ENCODE measurements at places on chromosomes 13 and 19.

- H3K27ac ChIP-seq = no peak overlapping the region
- H3K4me1 ChIP-seq = no peaks in the 10 kb centered on the region
- no peaks in the 10 kb centered on the region for H3K36me3 ChIP-seq
Measured at GRCh38 chr13:94664889-94665288, 47.5 kb downstream of the SOX21 start.

DNA sequence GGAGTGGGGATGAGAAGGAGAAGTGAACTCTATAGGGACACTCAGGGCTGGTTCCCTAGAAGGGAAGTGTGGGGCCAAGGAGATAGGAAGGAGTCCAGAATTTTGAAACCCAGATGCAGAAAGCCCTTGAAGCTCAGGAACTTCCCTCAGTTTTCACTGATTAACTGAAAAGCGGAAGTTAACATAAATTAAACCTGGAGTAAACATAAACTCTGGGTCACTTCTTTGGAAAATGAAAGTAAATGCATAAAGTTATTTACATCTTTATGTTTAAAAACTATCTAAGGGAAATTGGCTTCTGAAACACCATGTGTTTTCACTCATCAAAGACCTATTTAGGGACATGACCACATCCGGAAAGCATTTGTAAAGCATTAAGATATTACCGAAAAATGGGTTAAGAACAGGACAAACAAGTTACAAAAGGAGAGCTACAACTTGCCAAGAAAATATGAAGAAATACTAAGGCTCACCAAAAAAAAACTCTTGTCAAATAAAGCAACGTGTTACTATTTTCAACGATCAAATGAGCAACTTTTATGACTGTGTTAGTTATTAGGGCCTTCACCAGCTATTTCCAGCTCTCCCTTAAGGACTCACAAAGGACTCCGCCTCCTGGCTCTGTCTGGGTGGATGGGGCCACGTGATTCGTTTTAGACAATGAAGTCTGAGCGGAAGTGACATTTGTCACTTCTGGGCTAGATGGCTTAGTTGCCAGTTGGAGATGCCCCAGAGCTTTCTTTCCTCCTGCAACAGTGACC, 439.1 kb upstream of the ZNF507 start:
- H3K27me3 ChIP-seq = no peaks in the 10 kb centered on the region
- no peaks in the 10 kb centered on the region for H3K36me3 ChIP-seq
- H3K4me1 ChIP-seq = peaks cover 2% of the 10 kb centered on the region
- DNase-seq = no peak
- H3K4me3 ChIP-seq = no peak overlapping the region

GRCh38 chr13:43139211-43139610, 115.8 kb downstream of the DNAJC15 start:
- no peaks in the 10 kb centered on the region for H3K27me3 ChIP-seq
- no peak for DNase-seq
- H3K36me3 ChIP-seq = no peaks in the 10 kb centered on the region
- H3K27ac ChIP-seq = no peak overlapping the region
- no peak overlapping the region for H3K4me3 ChIP-seq
- H3K4me1 ChIP-seq = no peaks in the 10 kb centered on the region

GRCh38 chr13:93422980-93423543, 196.5 kb downstream of the GPC6 start:
- no peaks in the 10 kb centered on the region for H3K4me1 ChIP-seq
- H3K27me3 ChIP-seq = no peaks in the 10 kb centered on the region
- no peak overlapping the region for H3K27ac ChIP-seq
- DNase-seq = no peak

DNA sequence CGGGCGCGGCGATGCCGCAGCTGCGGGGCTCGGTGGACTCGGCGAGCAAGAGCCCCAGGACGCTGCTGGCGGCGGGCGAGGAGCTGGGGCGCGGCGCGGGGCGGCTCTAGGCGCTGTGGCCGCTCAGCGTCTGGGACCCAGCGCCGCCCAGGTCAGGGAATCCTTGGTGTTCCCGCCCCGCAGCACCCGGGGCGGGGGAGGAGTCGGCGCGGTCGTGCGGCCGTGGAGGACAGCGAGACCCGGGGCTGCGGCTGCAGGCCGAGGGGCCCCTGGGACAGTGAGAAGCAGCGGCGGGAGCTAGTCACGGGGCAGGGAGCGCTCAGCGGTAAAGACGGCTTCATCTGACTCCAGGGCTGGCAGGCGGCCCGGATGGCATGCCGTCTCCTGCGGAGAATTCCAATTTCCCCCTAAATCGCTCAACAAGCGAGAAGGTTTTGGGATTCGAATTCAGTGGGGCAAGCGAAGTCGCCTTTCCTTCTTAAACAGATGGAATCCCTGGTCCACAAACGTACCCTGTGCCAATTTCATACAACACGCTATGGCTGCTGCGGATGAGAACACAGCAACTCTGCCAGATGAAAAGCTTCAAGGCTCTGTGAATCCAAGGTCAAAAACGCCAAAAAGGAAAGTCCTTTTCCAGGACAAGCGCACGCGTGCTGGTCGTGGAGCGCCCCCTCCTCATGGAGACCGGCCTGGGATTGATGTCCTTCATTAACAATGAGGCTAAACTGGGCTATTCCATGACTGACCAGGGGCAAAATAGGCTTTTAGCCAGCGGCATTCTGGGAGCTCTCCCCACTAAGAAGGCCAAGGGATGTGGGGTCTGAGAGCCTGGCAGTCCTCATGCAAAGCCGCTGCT, 4.2 kb upstream of the ZSCAN4 start:
- no peaks in the 10 kb centered on the region for H3K4me1 ChIP-seq
- peak; percentile 71 for DNase-seq
- no peaks in the 10 kb centered on the region for H3K36me3 ChIP-seq
- H3K27ac ChIP-seq = no peak overlapping the region
- H3K27me3 ChIP-seq = no peaks in the 10 kb centered on the region

DNA sequence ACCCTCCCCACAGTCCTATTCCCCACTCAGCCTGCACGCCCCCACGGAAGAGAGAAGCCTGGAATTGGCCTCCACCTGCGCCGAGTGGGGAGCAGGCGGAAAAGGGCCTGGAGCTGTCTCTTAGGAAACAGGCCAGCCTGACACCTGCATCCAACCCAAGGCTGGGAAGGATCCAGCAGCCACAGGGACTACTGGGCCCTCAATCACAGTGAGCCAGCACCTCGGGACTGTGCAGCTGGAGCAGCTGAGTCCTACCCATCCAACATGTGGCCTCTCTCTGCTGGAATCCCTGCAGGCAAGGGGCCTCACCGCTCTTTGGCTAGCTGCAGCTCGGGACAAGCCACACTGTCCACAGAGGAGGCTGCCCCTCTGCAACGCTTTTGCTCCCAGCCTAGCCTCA, 8.3 kb upstream of the EPHX3 start:
- H3K4me3 ChIP-seq = peak overlapping the region; percentile 5
- H3K4me1 ChIP-seq = no peaks in the 10 kb centered on the region
- no peak for DNase-seq
- no peak overlapping the region for H3K27ac ChIP-seq

GRCh38 chr19:51096473-51097165, 11.6 kb downstream of the CTU1 start:
- H3K27me3 ChIP-seq = no peaks in the 10 kb centered on the region
- no peak for DNase-seq
- H3K36me3 ChIP-seq = peaks cover 15% of the 10 kb centered on the region
- no peak overlapping the region for H3K4me3 ChIP-seq
- no peak overlapping the region for H3K27ac ChIP-seq
- no peaks in the 10 kb centered on the region for H3K4me1 ChIP-seq

DNA sequence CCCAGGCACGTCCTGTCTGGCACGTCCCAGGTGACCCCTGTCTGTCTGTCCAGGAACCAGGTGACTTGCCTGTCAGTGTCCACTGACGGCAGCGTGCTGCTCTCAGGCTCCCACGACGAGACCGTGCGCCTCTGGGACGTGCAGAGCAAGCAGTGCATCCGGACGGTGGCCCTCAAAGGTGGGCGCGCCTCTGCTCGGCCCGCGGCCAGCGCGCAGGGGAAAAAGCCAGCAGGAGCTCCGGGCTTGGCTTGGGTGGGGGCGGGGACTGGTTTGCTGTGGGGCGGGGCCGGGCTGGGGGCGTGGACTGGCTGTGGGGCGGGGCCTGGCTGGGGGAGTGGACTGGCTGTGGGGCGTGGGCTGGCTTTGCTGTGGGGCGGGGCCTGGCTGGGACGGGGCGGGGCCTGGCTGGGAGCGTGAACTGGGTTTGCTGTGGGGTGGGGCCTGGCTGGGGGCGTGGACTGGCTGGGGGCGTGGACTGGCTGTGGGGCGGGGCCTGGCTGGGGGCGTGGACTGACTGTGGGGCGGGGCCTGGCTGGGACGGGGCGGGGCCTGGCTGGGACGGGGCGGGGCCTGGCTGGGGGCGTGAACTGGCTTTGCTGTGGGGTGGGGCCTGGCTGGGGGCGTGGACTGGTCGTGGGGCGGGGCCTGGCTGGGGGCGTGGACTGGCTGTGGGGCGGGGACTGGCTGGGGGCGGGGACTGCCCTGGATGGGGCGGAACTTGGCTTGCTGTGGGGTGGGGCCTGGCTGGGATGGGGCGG, 7.2 kb downstream of the WDR18 start:
- no peak overlapping the region for H3K4me3 ChIP-seq
- no peak overlapping the region for H3K27ac ChIP-seq
- DNase-seq = peak; percentile 61
- H3K4me1 ChIP-seq = peaks cover 21% of the 10 kb centered on the region
- peaks cover 62% of the 10 kb centered on the region for H3K36me3 ChIP-seq

GRCh38 chr13:24323036-24323738, 13.8 kb downstream of the C1QTNF9 start:
- no peak overlapping the region for H3K27ac ChIP-seq
- H3K4me1 ChIP-seq = no peaks in the 10 kb centered on the region
- H3K27me3 ChIP-seq = no peaks in the 10 kb centered on the region
- no peak overlapping the region for H3K4me3 ChIP-seq
- no peaks in the 10 kb centered on the region for H3K36me3 ChIP-seq

- no peak overlapping the region for H3K27ac ChIP-seq
- peaks cover 23% of the 10 kb centered on the region for H3K27me3 ChIP-seq
- DNase-seq = no peak
- peaks cover 2% of the 10 kb centered on the region for H3K4me1 ChIP-seq
- no peaks in the 10 kb centered on the region for H3K36me3 ChIP-seq
Measured at GRCh38 chr19:3459089-3459881, 21.0 kb downstream of the SMIM24 start.

DNA sequence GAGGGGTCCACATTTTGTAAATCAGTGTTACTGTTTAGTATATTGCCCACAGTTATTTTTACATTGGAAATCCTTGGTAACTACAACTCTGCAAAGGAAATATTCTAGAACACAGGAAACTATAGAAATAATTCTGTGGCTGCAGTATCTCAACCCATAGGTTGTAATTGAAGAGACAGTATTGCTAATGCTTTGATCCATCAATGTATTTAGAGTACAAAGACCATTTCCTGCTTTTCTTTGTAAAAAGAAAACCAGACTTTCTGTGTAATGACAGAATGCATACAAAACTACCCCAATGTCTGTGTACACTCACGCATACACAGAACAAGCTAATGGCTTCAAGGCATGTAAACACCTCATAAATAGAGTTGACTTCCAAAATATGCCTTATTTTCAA, 622.1 kb upstream of the ARGLU1 start:
- no peak overlapping the region for H3K4me3 ChIP-seq
- no peaks in the 10 kb centered on the region for H3K27me3 ChIP-seq
- H3K36me3 ChIP-seq = no peaks in the 10 kb centered on the region
- peaks cover under 1% of the 10 kb centered on the region for H3K4me1 ChIP-seq

DNA sequence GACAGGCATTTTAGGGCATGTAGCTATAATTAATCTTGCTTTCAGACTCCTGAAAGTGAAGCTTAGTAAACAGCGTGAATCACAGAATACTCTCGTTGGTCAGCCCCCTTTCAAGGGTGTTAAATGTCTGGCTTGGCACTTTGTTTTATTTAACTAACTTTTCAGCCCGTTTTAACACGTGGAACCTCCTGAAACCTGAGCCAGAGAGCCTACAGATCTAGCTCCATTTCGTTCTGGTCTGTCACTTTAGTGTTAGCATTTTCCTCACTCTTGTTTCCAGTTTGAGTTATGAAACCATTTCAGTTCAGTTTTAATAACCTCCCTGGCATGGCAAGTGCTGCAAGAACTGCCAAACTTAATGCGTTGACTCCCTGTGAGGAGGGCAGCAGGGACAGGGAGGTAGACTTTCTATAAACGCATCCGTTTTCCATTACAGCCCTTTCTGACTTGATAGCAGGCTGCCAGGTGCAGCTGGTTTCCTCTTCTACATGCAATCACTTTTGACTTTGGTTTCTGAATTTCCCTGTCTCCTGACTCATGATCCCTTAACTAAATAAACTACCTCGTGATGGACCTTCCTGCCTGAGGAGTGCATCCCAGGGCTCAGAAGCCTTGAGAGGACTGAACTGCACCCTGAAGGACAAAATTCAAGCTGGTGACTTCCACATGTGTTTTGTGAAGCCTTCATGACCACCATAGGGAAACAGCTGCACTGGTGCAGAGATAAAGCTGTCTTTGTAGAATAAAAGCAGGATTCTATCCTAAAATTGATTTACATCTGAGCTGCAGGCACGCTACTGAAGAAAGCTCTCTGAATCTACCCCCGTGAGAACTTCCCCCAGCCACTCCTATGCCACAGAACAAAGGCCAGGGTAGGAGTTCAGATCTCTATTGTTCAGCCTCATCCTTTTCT, 192.6 kb downstream of the DLEU7 start:
- no peaks in the 10 kb centered on the region for H3K27me3 ChIP-seq
- no peak overlapping the region for H3K4me3 ChIP-seq
- no peaks in the 10 kb centered on the region for H3K36me3 ChIP-seq
- H3K27ac ChIP-seq = no peak overlapping the region

DNA sequence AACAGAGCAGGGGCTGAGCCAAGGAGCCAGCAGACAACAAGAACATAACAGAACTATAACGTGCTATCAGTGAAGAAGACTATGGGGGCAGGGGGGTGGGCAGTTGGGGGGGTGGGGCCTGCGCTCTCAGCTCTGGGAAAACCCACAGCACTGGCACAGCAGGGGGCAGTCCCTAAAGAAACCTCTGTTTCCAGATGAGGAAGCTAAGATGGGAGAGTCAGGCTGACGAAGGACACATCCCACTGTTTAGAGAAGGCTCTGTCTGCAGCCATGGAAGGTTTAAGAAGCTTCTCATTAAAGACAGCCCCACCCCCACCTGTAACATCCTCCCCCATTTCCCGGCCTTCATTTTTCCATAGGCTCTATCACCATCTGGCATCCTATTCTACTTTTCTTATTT, 7.1 kb upstream of the DOCK9 start:
- DNase-seq = no peak
- no peak overlapping the region for H3K4me3 ChIP-seq
- H3K27me3 ChIP-seq = no peaks in the 10 kb centered on the region
- H3K36me3 ChIP-seq = no peaks in the 10 kb centered on the region
- no peak overlapping the region for H3K27ac ChIP-seq

GRCh38 chr13:36214163-36214921, at the start of gene SOHLH2:
TSS of gene SOHLH2 (minus strand) at chr13:36214556. CDS start at chr13:36214526, 30 bp downstream.
- no peaks in the 10 kb centered on the region for H3K27me3 ChIP-seq
- H3K4me3 ChIP-seq = no peak within 1 kb of the TSS
- DNase-seq = peak; percentile 82
- H3K4me1 ChIP-seq = no peaks in the 10 kb centered on the region

DNA sequence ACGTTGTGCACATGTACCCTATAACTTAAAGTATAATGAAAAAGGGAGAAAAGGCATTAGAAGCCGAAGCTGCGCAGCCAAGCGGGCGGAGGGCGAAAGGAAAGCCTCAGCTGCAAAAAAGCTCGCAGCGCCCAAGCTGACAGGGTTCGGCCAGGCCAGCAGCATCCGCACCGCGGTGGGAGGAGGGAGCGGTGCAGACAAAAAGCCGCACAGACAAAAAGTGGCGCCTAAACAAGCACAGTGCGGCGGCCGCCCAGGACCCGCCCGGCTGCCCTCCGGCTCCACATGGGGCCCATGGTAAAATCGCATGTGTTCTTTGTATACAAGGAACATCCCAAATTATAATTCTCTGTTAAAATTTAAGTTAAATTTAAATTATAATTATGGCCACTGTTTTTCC, 42.4 kb downstream of the PSG3 start:
- no peak overlapping the region for H3K4me3 ChIP-seq
- no peak overlapping the region for H3K27ac ChIP-seq
- no peaks in the 10 kb centered on the region for H3K4me1 ChIP-seq
